ENCODE measurements at places on chromosomes 12 and 14.

DNA sequence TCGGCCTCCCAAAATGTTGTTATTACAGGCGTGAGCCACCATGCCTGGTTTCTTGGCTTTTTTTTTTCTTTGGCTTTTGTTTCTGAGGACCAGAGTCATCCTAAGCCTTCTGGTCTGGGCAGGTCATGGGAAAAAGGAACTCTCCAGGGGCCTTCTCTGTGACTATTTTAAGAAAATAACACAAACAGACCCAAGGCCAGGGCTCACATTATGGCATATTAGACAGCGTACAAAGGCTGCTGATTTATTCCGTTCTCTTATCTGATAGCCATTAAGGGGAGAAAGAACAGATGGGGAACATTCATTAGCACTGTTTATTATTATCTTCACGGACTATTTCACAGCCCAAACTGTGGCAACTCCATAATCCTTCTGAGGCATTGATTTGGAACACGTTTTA, 28.8 kb upstream of the MANSC4 start:
- DNase-seq = no peak

DNA sequence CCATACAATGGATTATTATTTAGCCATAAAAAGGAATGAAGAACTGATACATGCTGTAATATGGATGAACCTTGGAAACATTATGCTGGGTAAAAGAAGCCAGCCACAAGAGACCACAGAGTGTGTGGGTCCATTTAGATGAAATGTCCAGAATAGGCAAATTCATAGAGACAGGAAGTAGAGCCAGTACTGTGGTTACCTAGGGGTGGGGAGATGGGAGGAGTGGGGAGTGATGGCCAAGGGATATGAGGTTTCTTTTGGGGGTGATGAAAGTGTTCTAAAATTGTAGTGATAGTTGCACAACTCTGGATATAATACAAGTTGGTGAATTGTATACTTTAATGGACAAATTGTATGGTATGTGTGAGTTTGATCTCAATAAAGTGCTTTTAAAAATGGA, 18.6 kb downstream of the JDP2 start:
- no peak for DNase-seq

DNA sequence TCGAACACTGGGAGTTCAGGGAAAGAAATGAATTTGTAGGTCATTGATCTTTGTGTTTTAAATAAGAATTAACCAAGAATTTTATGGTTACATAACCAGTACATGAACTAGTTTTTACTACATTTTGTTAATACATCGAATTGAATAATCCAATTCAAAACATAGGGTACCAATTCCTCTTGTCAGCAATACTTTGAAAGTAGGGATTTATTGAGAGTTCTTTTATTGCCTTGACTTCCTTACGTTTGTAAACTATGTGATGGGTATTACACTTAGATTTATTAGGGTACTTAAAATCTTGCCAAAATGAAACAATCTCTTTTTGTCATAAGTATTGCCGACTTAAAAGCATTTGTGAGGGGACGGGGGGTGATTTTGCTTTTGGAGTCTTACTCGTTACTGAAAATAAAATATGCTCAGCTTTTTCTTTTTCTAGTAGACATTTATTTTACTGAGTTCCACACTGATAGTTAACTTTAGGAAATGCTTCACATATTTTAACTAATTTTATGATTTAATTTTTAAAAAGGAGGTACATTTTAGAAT, 22.4 kb downstream of the SOCS2 start:
- no peak for DNase-seq

- no peak for DNase-seq
These were observed 60.2 kb downstream of the PRKCH start for GRCh38 chr14:61381553-61381952.

- DNase-seq = peak; percentile 36
These were observed at the start of gene CPNE8 for GRCh38 chr12:38905480-38906351. Gene CPNE8 (minus strand): TSS chr12:38905591. CDS start chr12:38905534, 57 bp downstream.

GRCh38 chr14:25908277-25909044, 689.4 kb downstream of the NOVA1 start:
- DNase-seq = no peak

DNA sequence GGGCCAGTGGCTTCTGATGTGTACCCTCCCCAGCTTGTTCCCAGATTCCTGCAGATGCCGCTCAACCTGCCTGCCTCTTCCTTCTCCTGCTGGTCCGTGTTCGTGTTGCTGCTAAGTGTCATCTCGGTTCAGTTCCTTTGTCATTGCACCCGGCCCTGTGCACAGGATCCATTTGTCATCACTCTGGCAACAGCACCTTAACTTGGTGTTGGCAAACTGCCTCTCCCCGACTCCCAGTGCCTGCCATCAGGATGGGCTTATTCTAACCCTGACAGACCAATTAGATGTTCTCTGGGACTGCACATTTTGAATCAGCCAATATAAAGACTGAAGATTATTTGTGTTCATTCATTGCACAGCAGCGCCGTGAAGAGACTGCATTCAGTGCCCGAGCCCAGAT, 73.3 kb downstream of the CCDC92 start:
- DNase-seq = no peak

GRCh38 chr14:83798421-83798820, 1731.5 kb upstream of the FLRT2 start:
- DNase-seq = no peak

DNA sequence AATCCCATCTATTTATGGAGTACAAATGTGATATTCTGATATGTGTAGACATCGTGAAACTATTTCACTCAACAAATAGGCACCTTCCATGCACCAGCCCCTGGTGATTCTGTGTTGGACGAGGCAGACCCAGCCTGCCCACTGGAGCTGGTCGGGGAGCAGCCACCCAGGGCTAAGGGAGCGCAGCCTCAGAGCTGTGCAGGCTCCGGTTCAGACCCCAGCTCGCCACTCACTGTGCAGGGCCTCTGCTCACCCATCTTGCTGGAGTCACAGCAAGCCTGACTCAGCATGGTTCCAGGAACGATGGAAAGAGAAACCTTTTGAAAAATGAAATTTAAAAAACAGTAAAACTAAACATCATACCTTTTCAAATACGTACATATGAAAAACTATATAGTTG, 52.3 kb upstream of the BCL11B start:
- no peak for DNase-seq

DNA sequence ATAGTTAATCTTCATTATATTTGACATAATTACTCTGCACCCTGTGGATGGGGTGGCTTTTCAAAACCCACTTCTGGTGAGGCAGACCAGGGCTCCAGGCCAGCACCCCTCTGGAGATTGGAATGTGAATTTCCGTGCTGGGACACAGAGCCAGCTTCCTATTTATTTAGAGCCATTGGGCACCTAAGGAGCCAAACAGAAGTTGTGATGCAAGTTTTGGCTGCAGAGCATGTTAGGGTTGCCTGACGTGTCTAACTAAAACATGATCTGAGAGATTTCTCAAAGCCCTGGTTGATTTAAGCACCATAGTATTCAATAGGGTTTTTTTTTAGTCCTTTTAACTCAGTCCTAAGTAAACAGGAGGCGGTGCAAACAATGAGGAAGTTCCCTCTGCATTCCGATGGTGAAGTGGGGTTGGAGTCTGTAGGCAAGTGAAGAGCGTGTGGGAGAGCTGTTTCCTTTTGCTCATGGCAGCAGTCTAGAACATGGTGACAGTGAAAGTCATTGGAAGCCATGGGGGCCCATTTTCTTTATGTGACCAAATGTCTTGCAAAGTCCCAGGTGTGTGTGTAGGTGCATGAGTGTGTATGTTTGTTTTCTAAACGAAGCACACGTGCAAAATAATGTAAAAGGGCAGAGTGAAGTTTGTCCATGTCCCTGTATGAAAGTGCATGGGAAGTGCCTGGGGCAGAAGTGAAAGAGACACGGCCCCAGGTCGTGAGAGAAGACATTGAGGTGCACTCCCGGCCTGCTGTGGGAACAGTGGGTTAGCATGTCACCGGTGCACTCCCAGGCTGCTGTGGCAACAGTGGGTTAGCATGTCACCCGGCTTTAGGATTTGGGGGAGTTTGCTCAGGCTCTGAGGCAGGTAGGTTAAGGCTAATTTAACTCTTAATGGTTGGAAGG, 117.7 kb downstream of the PRKCH start:
- DNase-seq = no peak

DNA sequence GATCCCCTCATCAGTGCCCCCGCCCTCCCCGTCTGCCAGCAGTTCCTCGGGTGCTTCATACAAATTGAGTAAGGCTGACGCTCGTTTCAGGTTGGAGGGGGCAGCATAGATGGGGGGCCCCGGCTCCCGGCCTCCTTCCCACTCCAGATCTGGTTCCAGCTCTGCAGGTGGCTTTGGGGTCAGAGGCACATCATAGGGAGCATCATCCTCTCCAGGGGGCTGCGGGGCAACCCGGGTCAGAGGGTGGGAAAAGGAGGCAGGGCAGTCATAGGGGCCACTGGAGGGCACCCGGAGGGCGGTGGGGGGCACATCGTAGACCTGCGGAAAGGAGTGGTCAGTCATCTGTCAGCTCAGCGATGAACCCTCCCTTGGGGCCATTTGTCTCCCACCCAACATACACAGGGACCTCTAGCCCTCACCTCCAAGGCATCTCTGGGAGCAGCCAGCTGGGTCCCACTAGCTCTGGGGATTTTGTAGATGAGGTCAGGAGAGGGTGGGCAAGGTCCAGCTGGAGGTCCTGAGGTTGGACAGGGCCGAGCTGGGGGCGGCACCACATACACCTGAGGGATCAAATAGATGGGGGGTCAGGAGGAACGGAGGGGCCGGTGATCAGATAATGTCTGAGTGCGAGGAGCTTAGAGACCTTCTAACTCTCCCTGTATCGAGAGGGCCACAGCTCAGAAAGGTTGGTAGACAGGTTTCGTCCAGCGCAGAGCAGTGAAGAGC, 5.1 kb downstream of the EFS start:
- no peak for DNase-seq

GRCh38 chr14:32603992-32604565, 275.0 kb downstream of the AKAP6 start:
- no peak for DNase-seq

DNA sequence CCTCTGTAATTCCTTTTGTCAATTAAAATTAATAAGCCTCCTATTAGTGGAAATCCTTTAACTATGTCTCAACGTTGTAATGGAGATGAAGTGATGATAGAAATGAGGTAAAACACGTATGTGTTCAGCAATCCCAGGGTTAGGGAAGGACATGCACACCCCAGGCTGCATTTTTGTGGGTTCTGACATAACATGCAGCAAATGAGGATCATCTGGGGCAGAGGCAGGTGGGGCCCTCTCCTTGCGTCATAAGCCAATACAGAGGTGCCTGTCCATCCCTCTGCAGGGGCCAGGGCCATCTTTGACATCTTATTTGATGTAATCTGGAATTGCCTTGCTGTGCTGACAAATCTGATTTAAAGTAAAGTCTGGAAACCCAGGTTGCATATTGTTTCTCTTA, 73.2 kb downstream of the MYRFL start:
- DNase-seq = no peak

GRCh38 chr14:101286271-101287018, 274.9 kb upstream of the DIO3 start:
- no peak for DNase-seq

DNA sequence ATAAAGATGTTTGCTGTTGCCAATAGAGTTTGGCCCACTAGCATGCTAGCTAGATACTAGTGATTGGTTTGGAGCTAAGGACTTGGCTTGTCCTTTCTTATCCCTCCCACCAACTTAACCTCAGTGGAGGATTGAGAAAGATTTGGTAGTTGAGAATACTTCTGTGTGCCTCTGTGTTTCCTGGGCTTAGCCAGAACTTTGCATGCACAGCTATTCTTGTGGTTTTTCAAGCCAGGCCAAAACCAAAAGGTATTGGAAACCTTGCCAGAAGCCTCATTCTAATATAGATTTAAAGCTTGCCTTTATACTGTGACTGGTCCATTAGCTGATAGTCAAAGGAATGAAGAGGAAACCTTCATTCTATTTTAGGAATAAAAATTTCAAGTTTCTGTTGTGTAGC, 188.5 kb downstream of the CCDC91 start:
- DNase-seq = no peak

GRCh38 chr12:46084666-46085631, 94.6 kb upstream of the SCAF11 start:
- no peak for DNase-seq

DNA sequence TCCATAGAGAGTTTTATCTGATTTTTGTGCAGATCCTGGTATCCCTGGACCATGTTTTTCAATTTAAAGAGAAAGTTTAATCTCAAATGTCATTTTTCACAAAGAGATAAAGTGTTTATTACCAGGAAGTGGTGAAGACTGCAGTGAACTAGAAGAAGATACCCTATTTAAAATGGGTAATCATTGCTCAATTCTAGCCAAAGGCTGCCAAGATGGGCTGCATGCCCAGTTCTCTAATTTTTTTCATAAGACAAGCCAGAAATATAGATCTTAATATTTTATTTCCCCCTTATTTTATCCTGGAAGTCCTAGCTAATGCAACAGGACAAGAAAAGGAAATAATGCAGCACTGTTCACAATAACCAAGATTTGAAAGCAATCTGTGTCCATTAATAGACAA, 343.5 kb downstream of the PCNX1 start:
- DNase-seq = no peak

DNA sequence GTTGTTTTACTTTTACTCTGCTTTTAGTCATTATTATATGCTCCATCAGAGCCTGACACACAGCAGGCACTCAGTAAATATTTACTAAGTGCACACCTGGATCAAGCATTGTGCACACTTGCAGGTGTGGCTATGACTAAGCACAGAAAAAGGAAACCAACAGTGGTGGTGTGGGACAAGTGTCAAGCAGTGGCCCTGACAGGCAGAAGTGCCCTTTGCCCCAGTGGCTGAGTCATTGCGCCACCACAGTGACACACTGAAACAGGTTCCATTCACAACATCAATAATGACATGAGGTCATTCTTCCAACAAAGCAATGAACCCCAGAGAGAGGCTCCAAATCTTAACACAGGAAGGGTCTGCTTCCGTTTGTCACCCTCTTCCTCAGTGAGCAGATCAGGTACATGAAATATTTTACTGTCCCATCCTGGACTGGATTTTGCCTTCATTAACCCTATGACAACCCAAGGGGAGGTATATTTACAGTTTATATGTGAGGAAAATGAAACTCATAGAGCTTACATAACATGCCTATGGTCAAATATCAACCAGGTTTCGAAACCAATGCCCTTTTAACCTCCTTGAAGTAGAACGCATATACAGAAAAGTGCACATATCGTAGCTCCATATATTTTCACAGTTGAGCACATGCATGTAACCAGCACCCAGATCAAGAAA, 82.6 kb upstream of the GTF2A1 start:
- DNase-seq = no peak

- DNase-seq = peak; percentile 37
These were observed 136.4 kb upstream of the KRAS start for GRCh38 chr12:25386831-25387731.

- DNase-seq = no peak
These were observed 25.3 kb downstream of the DDHD1 start for GRCh38 chr14:53127832-53128231.

DNA sequence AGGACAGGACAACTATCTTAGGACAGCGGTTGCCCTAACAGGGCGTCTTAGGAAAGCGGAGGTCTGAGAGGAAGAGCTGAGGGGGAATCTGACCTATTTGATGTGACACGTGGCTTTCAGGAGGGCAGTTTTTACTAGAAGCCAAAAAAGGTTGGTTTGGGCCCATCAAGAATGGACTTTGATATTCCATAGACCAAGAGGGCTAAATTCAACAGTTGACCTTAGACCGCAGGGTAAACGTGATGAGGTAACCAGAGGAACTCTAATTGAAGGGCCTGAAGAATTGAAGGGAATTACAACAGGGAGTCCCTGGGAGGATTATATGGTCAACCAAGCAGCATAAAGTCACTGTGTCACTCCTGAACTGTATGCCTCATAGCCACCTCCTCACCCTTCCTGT, 11.5 kb downstream of the C1S start:
- no peak for DNase-seq
